ENCODE measurements at places on chromosomes 1 and 21.
A peak's percentile ranks its signal among the peaks of the same experiment; 100 is the strongest.

GRCh38 chr1:192660613-192661012 lies 24.7 kb downstream of the RGS13 start:
- no peak for DNase-seq

- DNase-seq = no peak
Measured at GRCh38 chr1:89037186-89037585, 14.5 kb upstream of the GBP3 start.

- no peak for DNase-seq
Measured at GRCh38 chr1:180218806-180219765, 11.0 kb upstream of the LHX4 start.

- DNase-seq = no peak
Measured at GRCh38 chr1:167431909-167432650, 86.2 kb downstream of the CD247 start.

- DNase-seq = no peak
Measured at GRCh38 chr1:164588516-164589341, 29.7 kb downstream of the PBX1 start.

DNA sequence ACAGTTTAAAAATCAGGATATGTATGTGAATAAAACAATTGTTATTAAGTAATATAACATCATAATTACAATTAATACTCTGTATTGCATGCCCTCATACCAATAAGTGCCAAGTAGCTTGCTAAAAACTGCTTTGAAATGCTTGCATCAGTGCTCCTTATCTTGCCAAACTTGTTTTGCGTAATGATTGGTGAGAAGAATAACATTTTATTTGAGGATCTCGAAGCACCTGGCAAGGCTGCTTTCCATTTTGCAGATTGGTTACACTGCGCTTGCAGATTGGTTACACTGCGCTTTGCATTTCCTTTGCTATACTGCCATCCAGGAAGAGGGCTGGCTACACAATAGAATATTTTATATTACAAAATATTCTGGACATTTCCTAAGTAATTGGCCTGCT lies 1.7 kb upstream of the PBX1 start:
- DNase-seq = peak; percentile 19

- DNase-seq = no peak
Measured at GRCh38 chr1:178997428-178997827, 28.3 kb upstream of the FAM20B start.

DNA sequence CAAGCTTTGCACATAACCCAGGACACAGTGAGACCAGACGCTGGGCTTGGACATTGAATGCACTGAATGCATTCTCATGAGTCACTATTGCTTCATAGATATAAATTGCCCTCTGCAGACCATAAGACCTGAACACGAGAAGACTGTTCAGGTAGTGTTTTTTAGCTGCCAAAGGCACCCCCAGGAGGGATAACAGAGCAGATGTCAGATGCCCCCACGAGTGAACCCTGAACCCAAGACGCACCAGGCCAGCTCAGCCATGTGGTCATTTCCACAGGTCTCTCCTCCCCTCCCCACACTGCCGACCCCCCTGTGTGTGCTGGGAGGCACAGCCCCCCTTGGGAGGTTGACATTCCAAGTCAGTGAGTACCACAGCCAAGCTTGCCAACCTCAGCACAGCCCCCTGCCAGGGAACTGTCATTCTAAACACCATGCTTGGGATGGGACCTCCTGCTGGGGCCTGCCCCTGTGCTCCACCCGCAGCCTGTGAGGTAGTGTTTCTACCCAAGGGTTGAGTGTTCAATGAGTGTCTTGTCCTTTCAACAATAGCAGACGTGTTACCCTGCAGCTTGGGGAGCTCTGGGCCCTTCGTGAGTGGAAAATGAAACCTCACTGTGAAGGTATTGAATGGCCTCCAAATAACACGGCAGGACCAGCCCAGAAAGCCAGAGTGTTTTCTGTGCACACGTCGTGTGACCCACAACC lies 68.2 kb downstream of the PSMG1 start:
- peak; percentile 50 for DNase-seq

GRCh38 chr1:197663162-197663953 lies 111.9 kb downstream of the DENND1B start:
- no peak for DNase-seq

DNA sequence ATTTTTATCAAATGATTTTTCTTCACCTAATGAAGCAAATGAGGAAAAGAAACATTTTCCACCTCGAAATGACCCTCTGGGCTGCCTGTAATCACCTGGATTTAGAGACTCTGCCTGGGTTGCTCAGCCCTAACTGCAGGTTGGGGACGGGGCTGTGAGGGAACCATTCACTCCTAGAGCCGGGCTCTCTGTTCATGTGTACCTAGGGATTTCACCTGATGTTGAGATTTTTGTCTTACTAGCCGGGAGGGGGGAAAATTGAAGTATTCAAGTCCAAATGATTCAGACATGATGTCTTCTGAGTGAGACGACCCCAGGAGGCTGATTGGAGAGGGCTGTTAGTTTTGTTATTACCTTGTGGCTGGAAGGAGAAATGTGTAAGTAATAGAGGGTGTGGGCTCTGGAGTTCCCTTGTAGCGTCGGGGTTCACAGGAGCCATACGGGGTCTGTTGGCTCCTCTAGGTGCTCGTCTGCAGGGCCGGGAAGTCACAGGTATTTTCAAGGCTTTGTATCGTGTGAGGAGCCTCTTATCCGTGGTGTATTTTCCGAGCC lies 42.3 kb upstream of the PWP2 start:
- DNase-seq = no peak

DNA sequence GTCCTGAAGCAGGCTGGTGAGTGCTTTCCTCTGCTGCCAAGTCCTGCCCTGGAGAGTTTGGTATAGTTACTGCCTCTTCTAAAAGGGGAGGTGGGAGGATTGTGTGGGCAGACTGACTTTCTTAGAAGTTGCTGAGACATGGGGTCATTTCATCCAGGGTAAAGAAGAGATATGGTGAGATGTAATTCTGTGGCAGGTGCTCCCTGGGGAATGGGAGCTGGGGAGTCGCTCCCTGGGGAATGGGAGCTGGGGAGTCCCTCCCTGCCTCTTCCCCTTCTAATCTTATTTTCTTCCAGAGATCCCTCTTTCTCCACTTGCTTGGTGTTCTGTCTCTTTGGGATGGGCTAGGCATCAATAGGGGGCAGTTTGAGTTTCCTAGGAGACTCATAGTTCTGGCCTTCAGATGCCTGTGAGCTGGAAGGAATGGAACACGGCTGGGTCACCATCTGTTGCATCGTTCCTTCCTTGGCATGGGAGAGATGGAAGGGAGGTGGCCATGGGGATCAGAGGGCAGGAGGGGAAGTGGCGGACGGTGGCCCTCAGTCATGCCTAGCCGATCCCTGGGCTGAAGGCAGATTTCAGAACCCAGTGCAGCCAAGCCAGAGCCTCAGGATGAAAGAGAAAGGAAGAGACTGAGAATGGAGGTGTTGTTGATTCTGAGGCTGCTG lies 59.0 kb downstream of the NFASC start:
- no peak for DNase-seq

DNA sequence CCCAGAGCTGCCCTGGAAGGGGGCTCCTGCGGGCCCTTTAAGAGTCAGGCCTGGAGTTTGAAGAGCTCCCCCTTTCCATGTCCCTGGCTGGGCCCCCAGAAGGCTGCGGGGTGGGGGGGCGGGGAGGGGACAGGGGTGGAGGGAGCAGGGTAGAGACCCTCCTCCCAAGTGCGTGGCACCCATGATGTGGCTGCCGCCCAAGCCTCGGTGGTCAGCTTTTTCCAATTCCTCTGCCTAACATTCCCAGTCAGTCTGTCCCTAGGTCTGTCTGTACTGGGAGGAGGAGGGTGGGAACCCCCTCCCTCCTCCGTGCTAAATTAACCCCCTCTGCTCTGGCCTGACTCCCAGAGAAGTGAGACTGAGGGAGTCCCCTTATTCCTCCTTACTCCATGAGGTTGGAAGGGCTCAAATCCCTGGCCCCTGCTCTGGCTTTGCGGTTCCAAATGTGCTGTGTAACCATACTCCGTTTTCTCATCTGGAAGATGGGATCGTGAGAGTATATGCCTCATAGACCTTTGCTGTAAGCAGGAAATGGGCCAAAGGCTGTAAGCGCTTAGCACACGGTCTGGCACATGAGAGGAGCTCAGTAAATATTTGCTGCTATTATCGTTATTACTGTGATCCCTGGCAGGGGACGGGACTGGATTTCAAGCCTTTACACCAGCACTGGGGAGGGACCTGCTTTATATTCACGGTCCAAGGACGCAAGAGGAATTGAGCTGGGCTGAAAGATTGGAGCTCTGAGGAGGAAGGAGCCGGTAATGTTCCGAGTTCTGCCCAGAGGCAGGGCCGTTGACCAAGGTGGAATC lies 658 bp upstream of the COL16A1 start:
- DNase-seq = peak; percentile 43

DNA sequence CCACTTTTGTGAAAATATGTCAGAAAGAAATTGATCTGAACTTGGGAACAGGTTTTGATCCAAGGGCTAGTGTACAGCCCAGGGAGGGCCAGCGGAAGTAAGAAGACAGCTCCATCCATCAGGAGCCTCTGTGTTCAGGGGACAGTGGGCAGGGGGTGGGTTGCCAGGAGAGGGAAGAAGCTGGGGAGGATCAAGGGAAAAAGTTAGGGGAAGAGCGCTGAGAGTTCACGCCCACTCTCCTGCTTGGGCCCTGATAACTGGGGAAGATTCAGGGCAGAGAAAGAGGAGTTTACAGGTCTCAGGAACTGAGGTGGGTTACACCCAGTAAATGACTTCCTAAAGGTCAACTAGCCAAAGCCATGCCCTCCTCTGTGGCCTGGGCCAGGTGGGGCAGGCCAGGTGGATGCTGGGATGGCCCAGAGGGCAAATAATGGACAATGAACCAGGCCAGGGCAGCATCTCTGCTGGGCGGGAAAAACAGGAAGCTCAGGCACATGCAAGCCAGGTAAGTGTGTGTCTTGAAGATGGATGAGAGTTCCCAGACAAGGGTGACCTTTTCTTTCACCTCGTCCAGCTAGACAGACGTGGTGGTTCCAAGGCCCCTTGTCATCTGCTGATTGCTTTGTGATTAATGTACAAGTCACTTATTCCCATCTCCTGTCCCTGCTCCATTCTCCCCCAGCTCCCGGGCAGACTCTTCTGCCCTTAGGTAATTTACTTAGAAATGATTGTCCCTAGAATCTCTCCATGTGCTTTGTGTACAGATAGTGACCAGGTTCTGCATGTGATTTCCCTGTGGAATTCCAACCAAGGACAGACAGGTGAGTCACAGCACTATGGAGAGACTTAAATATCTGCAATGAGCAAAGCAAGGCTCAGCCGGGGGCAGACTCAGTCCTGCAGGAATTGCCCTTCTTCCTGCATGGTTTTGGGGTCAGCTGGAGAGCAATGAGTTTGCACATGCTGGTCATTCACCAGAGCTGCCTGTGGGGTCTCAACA lies 57.0 kb downstream of the MDM4 start:
- no peak for DNase-seq

GRCh38 chr1:230919207-230919606 lies 50.9 kb upstream of the C1orf198 start:
- no peak for DNase-seq

All from MCF 10A (cell line).